ENCODE measurements at places on chromosomes 11 and 22. TPM values are rescaled to one million over a fixed set of nuclear protein-coding genes. Genes with fewer than 3 reads are reported as not detected.

SCGB1D4 gene
- polyA plus RNA-seq, result not detected

DNA sequence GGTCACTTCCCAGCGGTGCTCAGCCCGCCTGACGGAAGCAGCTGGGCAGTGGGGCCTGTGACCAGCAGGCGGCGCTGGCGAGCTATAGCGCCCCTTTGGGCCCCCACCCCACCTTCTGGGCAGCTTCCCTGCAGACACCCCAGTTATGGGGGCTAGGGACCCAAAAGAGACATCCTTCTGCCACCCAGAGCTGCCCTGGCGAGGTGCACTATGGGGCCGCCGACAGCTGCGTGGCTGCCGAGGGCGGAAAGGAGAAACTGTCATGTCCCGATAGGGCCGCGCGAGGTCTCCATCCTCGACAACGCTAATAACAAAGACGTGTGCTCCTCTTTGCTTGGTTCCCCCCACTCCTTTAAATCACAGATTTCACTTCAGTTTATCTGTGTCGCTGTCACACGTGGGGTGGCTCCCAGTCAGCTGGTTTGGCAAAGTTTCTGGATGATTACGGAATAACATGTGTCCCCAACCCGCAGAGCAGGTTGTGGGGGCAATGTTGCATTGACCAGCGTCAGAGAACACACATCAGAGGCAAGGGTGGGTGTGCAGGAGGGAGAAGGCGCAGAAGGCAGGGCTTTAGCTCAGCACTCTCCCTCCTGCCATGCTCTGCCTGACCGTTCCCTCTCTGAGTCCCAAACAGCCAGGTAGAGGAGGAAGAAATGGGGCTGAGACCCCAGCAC lies 673 bp upstream of the MYO7A start:
- H3K4me1 ChIP-seq, result peaks cover 15% of the 10 kb centered on the region
- peak overlapping the region; percentile 34 for H3K4me3 ChIP-seq
- H3K27ac ChIP-seq, result no peak overlapping the region
- H3K36me3 ChIP-seq, result no peaks in the 10 kb centered on the region

DNA sequence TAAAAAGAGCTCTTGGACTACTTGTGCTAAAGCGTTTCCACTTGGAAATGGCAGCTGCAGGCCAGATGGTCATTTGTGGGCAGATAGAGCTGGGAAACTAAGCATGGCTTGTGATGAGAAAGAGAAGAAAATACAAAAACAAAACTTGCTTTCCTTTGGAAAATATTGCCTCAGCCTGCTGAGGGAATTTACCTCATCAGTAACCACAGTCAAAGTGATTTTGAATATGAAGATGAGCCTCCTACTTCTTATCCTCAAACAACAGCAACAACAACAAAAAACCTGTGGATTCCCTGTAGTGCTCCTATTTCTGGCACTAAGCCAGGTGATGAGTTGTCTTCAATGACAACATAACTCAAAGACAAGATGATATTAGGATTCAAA lies 62.7 kb upstream of the FIBIN start:
- H3K36me3 ChIP-seq, result no peaks in the 10 kb centered on the region
- H3K27me3 ChIP-seq, result no peaks in the 10 kb centered on the region
- H3K27ac ChIP-seq, result no peak overlapping the region
- no peaks in the 10 kb centered on the region for H3K4me1 ChIP-seq

- H3K4me3 ChIP-seq, result no peak overlapping the region
- DNase-seq, result peak; percentile 36
These were observed 43.5 kb downstream of the GGTLC2 start for GRCh38 chr22:22687638-22688500.

Measured in B cell (primary cell).